Left forelimb (tissue), 1 donor: ENCODE measurements at places on chromosomes 11 and 22.

DNA sequence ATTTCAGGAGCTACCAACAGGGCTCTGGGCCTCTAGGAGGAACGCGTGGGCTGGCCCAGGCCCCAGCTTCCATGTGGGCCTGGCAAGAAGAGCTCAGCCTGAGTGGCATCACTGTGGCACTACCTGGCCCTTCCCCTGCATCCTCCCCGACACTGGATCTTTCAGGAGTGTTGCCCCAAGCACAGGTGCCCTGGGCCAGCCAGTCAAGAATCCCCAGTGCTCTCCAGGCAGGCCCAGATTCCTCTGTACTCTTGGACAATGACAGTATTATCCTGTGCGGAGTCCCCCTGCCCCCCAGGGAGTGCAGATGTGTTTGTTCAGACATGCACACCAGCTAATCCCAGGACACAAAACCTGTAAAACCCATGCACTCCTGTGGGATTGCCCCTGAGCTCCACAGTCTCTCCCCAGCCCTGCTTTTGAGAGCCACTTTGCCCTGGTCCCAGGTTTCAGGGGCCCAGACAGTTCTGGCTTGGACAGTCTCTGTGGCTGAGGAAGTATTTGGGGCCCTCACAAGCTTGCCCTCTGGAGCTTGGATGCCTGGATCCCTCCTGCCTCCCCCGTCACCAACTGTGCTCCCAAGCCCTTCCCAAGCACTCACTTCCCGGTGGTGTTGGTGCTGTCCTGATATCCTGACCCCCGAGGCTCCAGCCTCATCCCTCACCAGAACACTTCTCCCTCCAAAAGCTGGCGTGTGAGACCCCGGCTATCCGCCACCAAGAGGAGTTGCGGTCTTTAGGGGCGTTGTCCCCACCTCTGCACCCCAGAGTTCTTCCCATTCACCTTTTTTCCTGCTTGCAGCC lies 39.9 kb downstream of the KCNC1 start:
- no peak for DNase-seq

- DNase-seq, result peak; percentile 34
Observed at GRCh38 chr11:74463216-74463615, 4.1 kb downstream of the KCNE3 start.

DNA sequence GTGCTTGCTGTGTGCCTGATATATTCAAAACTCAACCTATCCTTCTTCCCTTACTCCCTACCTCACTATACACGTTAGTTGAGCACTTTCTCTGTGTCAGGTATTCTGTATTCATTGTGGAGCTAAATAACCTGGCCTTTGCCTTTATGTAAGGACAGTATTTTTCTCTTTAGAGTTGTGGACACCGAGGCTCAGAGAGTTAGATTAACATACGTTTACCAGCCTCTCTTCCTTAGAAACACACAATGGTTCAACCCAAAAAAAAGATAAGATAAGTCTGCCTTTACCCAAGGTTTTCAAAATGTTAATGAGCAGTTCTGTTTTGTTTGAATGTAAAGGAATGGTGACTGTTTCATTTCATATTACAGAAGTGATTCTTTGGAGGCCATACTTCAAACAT lies 45.0 kb downstream of the CBL start:
- no peak for DNase-seq

DNA sequence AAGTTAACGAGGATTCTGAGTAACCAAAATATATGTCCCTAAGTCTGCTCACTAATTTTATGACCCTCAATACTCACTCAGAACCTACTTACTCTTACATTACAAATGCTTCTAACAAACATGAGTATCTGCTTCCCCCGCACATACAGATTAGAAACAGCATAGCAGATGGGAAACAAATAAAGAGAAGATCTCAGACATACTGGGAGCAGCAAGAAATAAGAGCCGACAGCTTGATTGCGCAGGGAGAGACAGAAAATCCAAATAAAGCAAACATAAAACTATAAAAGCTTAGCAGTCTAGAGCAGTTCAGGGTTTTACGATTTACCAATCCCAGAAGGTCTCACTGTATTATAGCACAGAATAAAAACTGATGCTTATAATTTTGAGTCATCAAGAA lies 89.1 kb upstream of the DBX1 start:
- no peak for DNase-seq

DNA sequence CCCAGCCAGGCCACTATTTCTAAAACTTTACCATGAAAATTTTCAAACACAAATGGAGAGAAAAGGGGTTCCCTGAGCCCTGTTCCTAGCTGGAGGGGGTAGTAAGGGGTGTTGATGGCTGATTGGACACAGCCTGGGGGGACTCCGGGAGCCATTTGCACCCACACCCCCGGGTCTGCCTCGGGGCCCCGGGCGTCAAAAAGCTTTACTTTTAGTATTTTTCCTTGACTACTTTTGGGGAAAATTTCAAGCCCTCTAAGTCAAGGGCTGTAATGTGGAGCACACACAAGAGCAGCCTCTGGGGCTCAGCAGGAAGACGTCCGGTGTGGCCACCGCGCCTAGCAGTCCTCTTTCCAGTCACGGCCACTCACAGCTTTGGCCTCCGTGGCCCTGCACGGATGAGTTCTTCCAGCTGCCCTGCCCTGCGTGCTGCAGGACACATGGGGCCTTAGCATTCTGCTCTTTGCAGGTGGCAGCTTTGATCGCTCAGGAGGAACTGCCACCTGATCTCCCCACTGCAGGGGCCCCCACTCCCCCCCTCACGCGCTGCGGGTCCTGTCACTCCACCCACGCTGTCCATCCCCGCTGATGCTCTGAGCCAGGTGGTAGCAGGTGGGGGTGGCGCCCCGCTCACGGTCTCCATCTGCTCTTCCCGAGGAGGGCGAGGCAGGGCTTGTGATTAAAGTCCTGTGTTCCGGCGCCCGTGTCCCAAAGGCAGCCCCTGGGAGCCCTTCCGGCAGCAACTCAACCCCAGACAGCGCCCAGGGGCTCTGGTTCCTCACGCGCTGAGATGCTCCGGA lies 14.4 kb downstream of the RNH1 start:
- no peak for DNase-seq

DNA sequence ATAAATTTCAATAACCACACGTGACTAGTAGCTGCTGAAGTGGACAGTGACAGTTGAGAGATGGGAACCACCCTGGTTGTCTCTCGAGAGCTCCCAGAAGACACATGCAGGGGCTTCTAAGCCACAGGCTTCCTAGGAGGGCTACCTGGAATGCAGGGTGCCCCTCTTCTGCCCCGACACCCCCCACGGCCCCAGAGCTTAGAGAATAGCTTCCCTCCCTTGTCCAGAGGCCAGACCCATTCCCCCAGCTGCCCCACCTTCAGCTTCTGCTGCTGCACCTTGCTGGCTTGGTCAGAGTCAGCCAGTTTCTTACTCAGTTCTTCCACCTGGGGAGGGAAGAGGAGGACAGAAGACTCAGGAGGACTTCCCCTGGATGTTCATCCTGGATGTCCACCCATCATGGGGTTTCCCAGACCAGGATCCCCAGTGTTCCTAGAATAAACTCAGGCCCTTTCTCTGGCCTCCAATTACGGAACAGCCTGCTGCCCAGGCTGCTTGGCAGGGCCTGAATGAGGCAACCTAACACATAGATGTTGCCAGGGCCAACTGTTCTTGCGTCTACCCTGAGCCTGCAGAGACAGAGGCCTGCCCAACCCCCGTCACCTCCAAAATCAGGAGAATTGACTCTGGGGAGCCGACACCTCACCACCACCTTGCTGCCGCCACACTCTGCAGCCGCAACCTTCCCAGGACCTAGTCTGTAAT lies 12.0 kb downstream of the IL18BP start:
- DNase-seq, result no peak

GRCh38 chr11:129932381-129933067 lies 37.1 kb upstream of the NFRKB start:
- DNase-seq, result no peak

- no peak for DNase-seq
Observed at GRCh38 chr11:110141812-110142211, 48.6 kb downstream of the ZC3H12C start.

GRCh38 chr11:35347921-35348331 lies 71.4 kb downstream of the SLC1A2 start:
- DNase-seq, result no peak

GRCh38 chr11:133082841-133083488 lies 449.3 kb downstream of the OPCML start:
- peak; percentile 85 for DNase-seq

- no peak for DNase-seq
Observed at GRCh38 chr11:45671246-45672171, 6.1 kb upstream of the CHST1 start.
